ENCODE measurements at places on chromosomes 1 and 21. TPM values are rescaled to one million over a fixed set of nuclear protein-coding genes. Genes with fewer than 3 reads are reported as not detected.

The MCOLN2 gene
- total RNA-seq = 0.19 TPM

DNA sequence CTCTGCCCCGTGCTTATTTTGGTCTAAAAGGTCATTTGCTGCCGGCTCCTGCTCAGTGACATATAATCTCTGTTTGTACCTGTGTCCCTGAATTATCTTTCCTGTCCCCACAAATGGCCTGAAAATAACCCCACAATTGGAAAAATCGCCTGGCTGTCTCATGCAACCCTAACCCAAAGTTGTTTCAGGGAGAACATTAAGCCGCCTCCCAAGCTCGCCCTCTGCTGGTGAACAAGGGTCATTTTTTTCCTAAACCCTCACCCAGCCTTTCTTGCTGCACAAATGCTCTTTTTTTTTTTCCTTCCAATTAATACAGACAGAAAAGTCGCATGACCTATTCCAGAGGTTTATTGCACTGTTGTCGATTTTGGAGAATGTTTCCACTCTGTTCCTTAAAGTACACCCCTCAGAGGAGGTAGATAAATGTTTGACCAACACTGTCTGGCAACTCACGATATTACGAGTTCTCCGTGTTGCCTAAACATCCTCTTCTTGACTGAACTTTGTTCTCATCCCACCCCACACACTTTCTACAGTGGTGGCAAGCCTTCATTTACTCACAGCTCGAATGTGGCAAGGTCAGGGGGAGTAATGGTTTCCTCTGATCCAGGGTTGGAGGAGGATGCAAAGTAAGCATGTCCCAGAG, 148.7 kb downstream of the ZZZ3 start:
- no peak overlapping the region for H3K4me3 ChIP-seq
- no peaks in the 10 kb centered on the region for H3K4me1 ChIP-seq
- H3K27ac ChIP-seq = no peak overlapping the region
- no peak for DNase-seq
- no peaks in the 10 kb centered on the region for H3K27me3 ChIP-seq

DNA sequence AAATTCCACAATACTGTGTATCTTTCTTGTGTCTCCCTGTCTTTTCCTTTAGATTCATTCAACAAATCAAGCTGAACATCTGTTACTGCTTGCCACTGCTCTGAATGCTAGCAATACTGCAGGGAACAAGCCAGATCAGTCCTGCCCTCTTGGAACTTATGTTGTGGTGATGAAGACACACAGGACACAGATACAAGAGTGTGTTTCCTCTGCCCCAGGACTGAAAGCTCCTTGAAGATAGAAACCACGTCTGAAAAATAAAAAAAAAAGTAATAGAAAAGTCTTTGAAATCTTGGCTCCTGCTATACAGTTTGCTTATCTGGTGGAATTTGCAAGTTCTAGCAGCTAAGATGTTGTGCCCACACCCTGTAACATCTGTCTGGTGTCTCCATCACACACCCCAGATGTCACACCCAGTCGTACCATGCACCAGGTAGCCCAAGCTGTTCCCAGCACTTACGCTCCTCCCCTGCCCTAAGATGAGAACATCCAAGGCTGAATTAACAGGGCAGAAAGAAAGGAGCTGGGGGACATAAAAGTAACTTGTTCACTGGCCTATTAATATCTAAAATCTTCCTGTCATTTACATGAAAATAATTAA, 80.2 kb upstream of the GALNT2 start:
- no peak for DNase-seq
- peaks cover 7% of the 10 kb centered on the region for H3K27me3 ChIP-seq
- peaks cover 5% of the 10 kb centered on the region for H3K4me1 ChIP-seq
- H3K27ac ChIP-seq = no peak overlapping the region

The RAB42 gene
- total RNA-seq = 1.2 TPM

The REN gene
- not detected for total RNA-seq
